SK-MEL-5 (cell line): ENCODE measurements at places on chromosomes 1 and 21.

GRCh38 chr1:67217938-67218337 lies 51.7 kb downstream of the IL23R start:
- DNase-seq: no peak

DNA sequence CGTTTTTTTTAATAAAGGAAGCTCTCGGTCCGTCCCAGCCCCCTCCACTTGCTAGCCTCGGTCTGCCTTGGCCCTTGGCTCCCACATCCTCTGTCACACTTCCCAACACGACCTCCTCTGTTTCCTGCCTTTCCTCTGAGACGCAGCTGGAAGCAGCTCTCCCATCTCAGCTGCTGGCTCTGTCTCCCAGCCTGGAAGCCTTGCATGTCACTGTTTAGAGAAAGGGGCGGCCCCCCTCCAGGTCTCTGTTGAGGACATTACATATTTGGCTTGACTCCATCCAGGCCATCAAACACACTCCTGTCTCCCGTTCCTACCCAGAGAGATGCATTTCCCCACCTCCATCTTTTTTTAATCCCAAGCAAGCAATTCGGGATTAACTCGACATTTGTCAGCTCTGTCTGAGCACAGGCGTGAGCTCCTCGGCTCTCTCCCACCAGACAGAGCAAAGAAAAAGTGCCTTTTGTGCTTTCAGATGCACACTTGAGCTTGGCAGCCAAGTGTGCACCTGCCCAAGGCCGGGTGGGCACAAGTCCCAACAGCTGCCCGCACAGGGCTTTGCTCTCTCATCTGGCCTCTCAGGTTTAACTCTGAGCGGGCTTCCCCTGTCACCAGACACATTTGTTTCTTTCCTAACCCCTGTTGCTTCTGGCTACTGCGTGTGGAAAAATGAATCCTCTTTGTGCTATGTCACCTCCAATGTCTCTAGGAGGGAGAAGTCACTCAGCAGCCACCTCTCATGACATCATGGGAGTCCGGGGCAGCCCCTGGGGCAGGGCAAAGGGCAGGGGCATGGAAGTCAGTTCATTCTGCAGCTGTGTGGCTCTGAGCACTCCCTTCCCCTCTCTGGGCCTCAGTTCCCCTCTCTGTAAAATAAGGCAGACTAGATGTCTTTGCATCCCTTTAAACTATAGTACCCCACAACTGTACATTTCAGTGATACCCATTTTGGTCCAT lies 108.3 kb downstream of the KCND3 start:
- no peak for DNase-seq

DNA sequence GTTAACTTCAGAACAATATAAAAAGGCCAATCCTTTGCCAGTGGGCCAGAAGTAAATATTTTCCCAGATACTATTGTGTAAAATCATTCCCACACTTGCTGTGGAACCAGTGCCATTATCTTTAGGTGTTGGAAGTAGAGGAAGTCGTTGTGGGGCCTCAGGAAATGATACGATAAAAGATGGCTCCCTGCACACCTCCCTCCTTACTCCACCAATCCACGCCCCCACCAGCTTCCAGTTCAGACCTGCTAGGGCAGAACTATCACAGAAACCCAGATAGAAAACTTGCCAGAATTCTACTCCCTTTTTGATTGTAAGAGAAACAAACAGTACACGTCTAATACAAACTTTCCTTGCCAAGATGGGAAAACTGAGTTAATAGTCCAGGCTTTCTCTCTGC lies 173.0 kb upstream of the FMN2 start:
- DNase-seq: no peak

DNA sequence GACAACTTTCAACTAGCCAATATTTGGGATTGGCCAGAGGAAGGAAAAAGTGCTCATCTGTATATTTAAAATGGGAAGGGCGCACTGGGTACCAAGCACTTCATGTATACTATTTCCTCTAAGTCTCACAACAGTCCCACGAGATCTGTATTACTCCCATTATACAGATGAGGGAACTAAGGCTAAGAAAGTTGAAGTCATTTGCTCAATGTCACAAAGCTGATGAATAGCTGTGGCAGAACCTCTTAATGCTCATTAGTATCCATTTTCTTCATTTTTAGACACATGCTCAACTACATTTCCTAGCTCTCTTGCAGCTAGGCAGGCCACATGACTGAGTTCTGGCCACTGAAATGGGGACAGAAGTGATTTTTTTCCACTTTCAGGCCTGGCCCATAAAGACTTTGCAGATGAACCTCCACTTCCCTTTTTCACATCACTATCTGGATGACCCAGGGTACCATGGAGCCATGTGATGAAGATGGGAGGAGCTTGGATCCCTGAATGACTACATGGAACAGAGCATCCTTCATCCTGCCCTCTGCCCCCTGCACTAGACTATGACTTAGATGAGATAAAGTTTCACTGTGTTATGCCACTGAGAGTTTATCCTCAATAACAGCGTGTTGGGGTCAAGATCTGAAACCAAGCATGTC lies 31.8 kb downstream of the ATF3 start:
- no peak for DNase-seq

- no peak for DNase-seq
Measured at GRCh38 chr1:64550946-64551605, 81.1 kb downstream of the CACHD1 start.

- DNase-seq: no peak
Measured at GRCh38 chr1:185627761-185628501, 106.3 kb upstream of the HMCN1 start.

GRCh38 chr21:33011462-33011861 lies 14.3 kb upstream of the OLIG2 start:
- peak; percentile 24 for DNase-seq

- DNase-seq: no peak
Measured at GRCh38 chr1:27656157-27656893, 15.7 kb downstream of the IFI6 start.

GRCh38 chr1:174118751-174119150 lies 40.6 kb upstream of the RABGAP1L start:
- DNase-seq: no peak

DNA sequence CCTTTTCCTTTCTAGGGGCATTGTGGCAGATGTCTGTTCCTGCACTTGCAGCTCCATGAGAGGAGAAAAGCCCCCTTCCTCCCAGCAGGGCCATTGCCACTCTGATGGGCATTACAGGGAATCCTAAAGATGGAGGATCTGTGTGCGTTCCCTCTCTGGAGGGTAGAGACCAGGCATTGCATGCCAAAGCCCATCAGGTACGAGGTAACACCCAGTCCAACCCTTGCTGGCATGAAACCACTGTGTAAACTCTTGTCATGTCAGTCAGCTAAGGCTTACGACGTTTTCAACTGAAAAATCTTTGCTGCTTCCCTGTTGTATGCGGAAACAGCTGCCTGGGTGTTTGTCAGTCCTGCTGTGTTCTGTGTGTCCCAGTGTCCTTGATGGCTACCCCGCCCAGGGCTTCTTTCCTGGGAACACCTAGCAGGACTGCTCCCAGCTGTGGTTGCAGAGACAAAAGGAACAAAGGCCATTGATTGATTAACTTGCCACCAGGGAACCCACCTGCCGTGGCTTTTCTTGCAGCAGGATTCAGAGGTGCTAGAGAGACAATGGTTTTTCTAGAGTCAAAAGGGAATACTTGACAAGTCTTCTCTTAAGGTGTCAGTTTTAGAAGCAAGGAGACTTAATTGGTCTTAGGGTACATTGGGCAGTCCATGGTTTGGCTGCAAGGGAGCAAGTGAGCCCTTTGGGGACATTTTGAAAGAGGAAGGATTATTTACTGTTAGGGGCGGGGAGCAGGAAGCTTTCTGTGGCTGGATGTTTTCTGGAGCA lies 24.6 kb downstream of the B3GALT5 start:
- no peak for DNase-seq

DNA sequence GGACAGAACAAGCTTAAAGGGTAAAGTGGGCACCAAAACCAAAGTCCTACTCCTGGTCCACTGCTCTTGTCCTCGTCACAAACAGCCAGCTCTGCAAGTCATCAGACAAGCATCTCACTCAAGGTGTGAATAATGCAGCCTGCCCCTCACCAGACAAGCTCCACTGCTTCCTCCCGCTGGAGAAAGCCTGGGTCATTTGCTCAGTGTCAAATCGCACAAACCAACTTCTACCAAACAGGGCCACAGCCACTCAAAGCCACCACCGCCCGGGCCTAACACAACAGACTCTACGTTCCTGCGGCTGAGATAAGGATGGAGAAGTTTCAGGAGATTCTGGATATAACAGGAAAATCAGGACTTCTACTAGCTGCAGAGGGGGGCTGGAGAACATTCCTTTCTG lies 3.3 kb downstream of the SSBP3 start:
- no peak for DNase-seq

GRCh38 chr1:9449110-9449627 lies 90.1 kb upstream of the SLC25A33 start:
- peak; percentile 76 for DNase-seq

DNA sequence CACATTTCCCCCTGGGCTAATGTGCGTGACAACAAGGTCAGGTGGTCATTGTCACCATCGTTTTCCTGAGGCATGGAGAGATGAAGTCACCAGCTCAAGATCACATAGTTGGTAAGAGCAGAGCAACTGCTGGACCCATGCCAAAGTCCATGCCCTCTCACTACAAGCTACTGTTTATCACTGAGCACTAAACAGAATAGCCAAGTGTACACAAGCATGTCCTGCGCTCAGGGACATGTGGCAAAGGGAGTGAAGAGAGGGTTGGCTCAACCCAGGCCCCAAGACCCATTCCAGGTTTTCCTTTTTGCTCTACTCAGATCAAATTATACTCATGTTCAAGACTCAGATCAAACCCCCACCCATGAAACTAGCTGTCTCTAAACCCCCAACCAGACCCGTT lies 20.8 kb downstream of the LRRC52 start:
- DNase-seq: no peak

GRCh38 chr1:1918901-1919303 lies at the start of gene TMEM52:
Gene TMEM52 (minus strand): TSS chr1:1919279. CDS start chr1:1919265, 14 bp downstream.
- DNase-seq: no peak

DNA sequence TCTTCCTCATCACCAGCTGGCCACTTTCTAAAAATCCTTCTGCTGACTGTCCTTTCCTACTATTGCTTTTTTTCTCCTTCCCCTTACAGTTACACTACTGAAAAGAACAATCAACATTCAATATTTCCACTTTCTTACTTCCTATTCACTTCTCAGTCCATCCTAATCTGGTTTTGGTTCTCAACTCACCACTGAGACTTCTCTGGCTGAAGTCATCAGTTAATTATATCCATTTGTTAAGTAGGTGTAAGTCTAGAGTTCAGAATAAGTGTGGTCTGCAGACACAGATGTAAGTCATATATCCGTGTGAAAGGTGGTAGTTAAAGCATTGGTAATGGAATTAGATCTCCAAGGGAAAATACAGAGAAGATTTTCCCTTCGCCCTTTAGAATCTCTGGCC lies 21.4 kb downstream of the PEA15 start:
- no peak for DNase-seq

DNA sequence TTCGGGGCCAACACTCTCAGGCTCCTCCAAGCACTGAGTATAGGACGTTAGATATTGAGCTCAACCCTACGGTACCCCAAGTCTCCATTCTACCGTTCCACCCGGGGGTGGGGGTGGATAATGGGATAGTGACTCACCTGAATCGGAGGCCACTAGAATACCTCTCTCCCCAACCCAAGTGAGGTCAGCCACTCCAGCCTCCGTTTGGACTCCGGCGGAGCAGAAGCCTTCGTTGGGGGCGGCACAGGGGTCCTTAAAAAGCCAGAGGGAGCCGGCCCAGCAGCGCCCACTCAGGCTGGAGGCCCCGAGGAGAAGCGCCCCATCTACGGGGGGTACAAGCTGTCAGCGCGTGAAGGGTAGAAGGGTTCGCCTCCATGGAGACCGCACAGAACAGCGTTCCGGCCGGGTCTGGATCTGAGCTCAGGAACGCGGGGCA lies 556 bp downstream of the WDR77 start:
- DNase-seq: no peak

DNA sequence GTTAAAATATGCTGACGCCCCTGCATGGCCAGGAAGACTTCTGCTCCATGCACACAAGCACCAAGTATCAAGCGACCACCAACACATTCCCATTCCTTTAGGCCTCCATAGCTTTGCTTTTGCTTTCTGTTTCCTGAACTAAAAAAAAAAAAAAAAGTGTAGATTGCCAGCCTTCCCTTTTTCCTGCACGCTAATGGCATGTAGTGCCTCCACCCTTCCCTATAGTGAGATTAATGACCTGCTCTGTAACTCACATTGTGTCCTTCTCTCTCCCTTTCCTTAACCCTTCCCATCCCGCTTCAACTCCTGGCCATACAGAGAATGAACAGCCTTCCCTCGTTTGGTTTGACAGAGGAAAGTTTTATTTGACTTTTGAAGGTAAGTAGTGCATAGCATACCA lies 57.1 kb upstream of the DYNLT5 start:
- DNase-seq: peak; percentile 18

GRCh38 chr1:180094705-180095295 lies 59.9 kb upstream of the QSOX1 start:
- DNase-seq: no peak

DNA sequence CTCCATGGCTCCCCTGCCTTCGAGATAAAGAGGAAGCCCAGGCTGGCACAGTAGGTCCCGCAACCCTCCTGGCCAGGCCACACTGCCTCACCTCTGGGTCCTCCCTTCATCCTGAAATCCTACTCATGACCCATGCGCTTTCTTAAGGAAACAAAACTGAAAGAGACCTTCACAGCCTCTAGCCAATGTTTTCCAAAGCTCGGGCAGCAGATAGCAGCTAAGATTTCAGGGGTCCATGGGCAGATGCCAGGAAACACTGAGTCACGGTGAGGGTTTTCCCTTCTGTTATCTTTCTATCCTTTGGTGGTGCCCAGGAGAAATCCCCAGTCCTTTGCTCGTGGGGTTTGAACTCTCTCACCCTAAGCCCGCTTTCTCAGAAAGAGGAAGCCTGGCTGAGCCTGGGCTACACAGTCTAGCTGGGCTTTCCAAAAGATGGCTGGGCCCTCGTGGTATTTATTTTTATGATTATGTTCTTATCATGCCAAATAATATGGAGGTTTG lies 26.6 kb downstream of the TTC39A start:
- DNase-seq: no peak

DNA sequence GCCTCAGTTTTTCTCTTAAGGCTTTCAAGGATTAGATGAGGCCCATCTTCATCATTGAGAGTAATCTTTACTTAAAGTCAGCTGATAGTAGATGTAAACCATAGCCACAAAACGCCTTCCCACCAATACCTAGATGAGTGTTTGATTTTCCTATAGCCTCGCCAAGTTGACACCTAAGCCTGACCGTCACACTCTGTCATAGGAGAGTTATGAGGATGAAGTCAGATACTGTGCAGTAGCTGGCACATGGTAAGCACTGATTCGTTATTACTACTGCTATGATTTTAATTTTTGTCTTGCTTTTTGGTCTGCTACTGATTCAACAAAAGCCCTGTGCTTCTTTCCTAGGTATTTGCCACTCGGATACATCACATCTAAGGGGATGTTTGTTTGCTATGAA lies 395.5 kb downstream of the RPS6KC1 start:
- DNase-seq: no peak

- DNase-seq: no peak
Measured at GRCh38 chr1:4931486-4931885, 277.1 kb downstream of the AJAP1 start.

GRCh38 chr1:41103766-41104165 lies 82.2 kb upstream of the SLFNL1 start:
- no peak for DNase-seq

- no peak for DNase-seq
Measured at GRCh38 chr1:47883963-47884362, 113.2 kb downstream of the TRABD2B start.

- peak; percentile 45 for DNase-seq
Measured at GRCh38 chr1:6423321-6423999, 1.1 kb upstream of the ESPN start.

GRCh38 chr21:27225151-27225550 lies 258.3 kb upstream of the ADAMTS5 start:
- DNase-seq: no peak
